Parietal lobe (tissue), 2 donors: ENCODE measurements at places on chromosomes 2 and 18. TPM values are rescaled to one million over a fixed set of nuclear protein-coding genes. Genes with fewer than 3 reads are reported as not detected.

The METAP1D gene
- 16.0 TPM for total RNA-seq

The UGT1A4 gene
- total RNA-seq: not detected

The NT5DC4 gene
- not detected for total RNA-seq

The TTN gene
- 6.3 TPM for total RNA-seq

The PRSS56 gene
- total RNA-seq: not detected

The GCFC2 gene
- 31.3 TPM for total RNA-seq

The SERPINB13 gene
- total RNA-seq: not detected

The ABCG8 gene
- total RNA-seq: 0.31 TPM

The DSG2 gene
- total RNA-seq: 2.2 TPM

The CCBE1 gene
- total RNA-seq: 57.6 TPM
